Stimulated activated CD4-positive, alpha-beta T cell treated with anti-CD3 and anti-CD28 coated beads, Interleukin-15, amount 100 ng/mL, for 1 hour (primary cell): ENCODE measurements at places on chromosomes 2 and 18.

DNA sequence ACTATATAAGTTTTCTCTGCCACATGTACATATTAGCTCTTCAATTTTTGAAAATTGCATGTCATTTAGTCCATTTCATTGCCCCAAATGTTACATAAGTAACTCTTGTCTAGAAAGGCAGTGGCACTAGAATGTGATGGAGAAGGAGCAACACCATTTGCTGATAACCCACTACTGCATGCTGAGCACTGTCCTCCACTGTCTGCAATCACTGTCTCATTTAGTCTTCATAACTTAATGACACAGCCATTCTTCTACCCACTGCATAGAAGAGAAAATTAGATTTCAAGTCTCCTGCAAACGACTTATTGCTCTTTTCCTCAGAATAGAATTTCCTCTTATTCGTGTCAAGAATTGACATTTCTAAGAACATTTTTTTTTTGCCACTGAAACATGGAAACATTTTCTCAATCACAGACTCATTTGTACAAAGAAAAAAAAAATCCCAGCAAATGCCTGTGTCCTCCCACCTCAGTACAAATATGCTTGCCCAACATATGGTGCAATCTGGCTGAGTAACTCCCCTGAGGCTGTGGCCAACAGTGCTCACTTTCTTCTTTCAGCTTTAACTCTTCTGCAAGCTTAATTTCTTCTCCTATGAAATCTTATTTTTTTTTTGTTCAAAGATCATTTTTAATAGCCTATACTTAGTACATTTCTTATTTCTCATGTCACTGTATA lies 768.6 kb upstream of the HS6ST1 start:
- no peak for DNase-seq

- DNase-seq, result no peak
Measured at GRCh38 chr18:32847691-32848090, 74.9 kb upstream of the KLHL14 start.

DNA sequence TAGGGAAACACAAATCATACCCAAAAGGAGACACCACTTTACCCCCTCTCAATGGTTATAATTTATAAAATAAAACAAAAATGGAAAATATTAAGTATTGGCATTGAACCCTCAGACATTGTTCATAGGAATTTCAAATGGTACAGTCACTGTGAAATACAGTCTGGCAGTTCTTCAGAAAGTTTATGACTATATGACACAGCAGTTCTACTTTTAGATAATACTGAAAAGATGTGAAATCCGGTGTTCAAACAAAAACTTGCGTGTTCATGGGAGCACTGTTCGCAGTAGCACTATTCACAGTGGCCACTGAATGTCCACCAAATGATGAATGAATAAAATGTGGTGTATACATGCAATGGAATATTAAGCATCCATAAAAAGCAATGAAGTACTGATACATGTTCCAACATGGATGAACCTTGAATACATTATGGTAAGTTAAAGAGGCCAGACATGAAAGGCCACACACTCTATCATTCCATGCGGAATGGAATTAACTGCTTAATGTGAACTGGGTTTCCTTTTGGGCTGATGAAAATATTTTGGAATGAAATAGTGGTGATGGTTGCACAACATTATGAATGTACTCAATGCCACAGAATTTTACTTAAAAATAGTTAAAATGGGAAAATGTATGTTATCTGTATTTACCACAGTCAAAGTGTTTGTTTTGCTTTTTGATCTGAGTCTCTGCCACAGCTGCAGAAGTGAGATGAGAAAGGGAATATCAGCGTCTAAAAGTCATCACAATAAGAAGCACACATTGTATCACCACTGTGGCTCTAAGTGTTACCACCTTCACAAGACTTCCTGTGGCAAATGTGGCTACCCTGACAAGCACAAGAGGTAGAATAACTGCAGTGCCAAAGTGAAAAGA lies 864.6 kb downstream of the SUCLG1 start:
- DNase-seq, result no peak

DNA sequence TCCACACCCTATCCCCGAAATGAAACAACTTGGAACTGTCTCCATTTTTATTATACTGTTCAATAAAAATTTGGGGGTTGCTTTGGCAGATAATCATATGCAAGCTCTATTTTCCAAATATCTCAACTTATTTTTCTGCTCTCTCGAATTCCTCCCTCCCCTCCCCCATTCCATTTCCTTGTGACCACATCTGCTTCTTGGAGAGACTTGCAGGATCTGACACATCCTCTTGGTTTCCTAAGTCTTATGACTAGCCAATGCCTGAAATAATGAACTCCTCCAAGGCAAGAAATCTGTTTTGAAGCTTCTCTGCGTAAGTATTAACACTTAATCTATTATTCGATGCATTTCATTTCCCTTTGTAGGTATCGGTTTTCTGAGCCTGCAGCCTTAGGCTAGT lies 16.1 kb downstream of the TGIF1 start:
- DNase-seq, result no peak

DNA sequence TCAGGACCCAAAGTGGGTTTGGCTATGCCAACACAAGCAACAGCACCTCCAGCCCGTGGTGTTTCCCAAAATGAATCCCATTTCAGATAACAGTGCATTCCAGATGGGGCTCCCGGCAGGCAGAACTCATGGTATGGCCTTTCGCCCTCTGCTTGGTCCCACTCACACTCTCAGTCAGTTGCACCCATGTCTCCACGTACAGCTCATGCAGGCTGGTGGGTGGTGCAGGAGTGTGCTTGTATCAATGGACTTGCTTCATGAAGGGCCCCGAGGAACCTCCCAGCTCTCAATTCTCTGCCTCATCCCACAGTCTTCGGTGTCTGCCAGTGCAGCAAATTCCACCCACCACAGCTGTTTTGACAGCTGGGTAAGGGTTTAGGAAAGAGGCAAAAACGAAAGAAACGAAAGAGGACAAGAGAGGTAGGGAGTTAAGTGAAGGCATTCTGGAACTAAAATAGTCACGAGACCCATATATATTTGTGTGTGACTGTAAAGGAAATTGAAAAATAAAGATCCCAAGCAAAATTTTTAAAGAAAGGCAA lies 278.1 kb downstream of the DCDC2C start:
- no peak for DNase-seq

GRCh38 chr2:222949690-222950323 lies 89.0 kb downstream of the ACSL3 start:
- no peak for DNase-seq

- no peak for DNase-seq
Measured at GRCh38 chr2:207778298-207778882, 8.7 kb upstream of the FZD5 start.

DNA sequence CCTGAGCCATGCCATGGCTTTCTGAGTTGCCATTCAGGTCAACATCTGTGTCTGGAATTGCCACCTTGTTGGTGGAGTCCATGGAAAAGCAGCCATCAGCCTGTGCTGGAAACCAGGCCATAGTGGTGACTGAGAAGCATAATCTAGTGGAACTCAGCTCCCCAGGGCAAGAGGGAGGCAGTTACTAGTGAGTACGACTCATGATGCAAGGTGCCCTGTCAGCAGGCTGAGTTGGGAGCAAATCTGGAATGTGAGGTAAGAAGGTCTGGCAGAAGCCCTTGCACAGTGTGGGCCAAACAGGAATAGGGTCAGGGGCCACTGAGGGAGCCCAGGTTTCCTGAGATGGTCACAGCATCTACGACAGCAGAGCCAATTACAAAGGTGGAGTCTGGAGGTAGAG lies 37.1 kb downstream of the SULT1C2 start:
- DNase-seq, result no peak

GRCh38 chr18:9550429-9550828 lies 63.9 kb downstream of the PPP4R1 start:
- DNase-seq, result no peak

GRCh38 chr2:115880558-115880957 lies 1438.1 kb downstream of the DPP10 start:
- DNase-seq, result no peak

DNA sequence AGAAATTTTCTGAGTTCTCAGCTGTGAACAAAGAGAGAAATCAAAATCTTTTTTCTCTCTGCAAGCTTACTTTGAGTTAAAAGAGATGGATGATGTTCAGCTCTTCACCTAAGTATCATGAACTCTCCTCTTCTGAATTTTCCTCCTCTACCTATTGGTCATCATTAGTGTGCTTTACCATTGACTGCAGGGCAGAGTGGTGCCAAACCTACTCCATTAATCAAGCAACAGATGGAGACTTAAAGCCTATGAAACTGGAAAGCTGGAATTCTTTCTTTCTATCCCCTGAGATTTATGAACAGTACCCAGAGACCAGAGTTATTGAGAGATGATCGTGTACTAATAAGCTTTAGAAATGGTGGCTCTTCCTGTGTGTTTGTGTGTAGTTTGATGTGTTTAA lies 31.3 kb upstream of the LINC00305 start:
- no peak for DNase-seq

GRCh38 chr2:54122171-54122935 lies 6.9 kb downstream of the ACYP2 start:
- no peak for DNase-seq

GRCh38 chr2:111238296-111238695 lies 117.6 kb downstream of the BCL2L11 start:
- DNase-seq, result no peak

GRCh38 chr2:15754703-15755099 lies 163.0 kb downstream of the DDX1 start:
- DNase-seq, result no peak

GRCh38 chr2:20178249-20178607 lies 46.7 kb downstream of the SDC1 start:
- DNase-seq, result no peak

- DNase-seq, result no peak
Measured at GRCh38 chr2:228913176-228913575, 357.9 kb downstream of the PID1 start.

DNA sequence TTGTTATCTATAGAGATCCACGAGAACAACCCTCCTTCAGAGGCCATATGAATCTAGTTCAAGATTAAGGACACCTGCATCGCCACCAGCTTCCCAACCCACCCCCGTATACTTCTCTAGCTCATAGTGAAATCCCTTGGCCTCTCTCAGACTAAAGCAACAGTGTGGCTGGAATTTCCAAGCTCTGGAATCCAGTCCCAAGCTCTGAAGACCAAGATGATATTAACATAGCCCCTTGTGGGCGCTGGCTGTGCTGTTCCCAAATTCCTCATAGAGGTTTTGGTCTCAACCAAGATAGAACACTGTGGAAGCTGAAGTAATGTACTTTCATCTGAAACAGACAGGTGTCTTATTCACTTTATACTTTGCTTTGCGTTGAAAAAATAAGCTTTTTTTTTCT lies 139.6 kb downstream of the MAP2 start:
- DNase-seq, result no peak

DNA sequence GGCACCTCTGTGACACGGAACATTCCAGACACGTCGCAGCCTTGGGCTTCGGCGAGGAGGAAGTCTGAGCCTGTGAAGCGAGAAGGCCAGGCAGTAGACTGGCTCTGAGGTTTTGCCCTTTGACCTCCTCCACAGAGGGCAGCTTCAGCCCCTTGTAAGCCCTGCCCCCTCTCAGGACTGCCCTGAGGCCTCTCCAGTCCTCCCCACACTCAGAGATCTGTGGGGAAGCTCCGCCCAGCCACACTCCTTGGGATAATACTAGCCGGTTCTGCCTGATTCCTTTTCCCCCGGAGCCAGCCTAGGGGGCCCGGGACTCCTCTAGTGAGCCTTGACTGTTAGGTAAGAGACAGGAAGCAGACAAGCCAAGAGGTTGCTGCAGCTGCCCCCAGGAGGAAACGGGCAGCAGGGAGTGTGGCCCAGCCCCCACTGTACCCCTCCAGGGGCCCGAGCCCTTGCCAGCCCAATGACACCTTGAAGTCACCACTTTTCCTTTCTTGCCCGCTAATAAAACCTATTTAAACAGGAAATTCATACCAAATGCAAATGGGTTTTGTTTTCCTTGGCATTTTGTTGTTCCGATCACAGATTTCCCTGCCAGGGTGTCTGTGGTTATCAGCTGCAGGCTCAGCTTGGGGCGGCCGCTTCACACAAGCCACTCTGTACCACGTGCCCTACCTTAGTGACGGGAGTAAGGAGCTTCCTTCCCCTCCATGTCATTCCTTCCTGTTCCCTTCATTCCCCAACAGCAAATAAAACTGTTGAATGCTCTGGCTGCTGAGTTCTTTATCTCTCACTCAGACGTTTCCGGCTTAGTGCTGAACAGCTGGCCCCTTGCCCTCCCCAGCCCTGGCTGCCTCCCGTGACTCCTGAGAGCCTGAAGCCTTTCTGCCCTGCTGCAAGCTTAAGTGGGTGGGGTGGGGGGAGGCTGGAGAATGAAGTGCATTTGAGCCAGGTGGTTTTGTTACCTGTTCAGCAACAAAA lies 124.7 kb downstream of the CABLES1 start:
- no peak for DNase-seq

DNA sequence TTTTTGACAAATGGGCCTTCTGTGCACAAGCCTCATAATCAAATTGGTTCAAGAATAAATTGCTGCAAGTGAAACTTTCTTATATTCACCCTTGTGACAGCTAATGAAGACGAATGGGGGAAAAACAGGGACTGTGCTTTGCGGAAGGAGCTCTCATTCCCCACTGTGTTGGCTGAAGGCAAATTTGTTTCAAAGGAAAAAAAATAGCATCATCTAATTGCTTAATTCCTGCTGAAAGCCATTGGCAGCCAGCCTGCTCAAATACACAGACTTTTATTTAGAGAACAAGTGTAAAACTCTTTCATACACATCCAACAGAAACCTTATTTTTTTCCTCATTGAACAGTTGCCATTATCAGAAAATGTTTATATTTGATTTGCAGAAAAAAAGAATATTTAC lies 172.3 kb downstream of the ARL6IP6 start:
- no peak for DNase-seq

DNA sequence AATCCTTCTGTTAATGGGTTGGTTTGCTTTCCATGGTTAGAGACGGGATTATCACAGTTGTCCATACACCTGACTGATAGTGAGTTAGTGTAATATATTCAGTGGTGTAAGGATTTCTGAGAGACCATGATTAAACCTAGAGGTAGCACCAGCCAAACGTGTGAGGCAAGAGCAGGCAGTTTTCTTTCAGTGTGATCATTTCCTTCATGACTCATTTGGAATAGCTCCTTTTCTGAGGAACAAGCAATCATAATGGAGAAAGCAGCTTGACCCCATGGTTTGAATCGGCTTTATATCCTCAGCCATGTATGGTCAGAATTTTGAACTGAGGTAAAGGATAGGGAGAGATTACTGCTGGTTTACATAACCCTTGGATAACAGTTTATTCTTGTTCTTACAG lies 2.9 kb downstream of the MXD1 start:
- DNase-seq, result no peak

GRCh38 chr2:205758051-205758450 lies 75.8 kb downstream of the NRP2 start:
- DNase-seq, result no peak

- DNase-seq, result no peak
Measured at GRCh38 chr18:60549338-60549960, 176.9 kb upstream of the MC4R start.

DNA sequence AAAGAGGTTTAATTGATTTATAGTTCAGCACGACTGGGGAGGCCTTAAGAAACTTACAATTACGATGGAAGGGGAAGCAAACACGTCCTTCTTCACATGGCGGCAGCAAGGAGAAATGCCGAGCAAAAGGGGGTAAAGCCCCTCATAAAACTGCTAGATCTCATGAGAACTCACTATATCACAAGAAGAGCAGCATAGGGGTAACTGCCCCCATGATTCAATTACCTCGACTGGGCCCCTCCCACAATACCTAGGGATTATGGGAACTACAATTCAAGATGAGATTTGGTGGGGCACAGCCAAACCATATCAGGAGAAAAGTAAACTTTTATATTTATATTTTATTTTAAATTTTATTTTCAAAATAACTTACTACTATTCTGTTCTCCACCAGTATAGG lies 272.0 kb downstream of the MYCN start:
- no peak for DNase-seq
